Activated naive CD4-positive, alpha-beta T cell (primary cell): ENCODE measurements at places on chromosomes 5 and 9.

DNA sequence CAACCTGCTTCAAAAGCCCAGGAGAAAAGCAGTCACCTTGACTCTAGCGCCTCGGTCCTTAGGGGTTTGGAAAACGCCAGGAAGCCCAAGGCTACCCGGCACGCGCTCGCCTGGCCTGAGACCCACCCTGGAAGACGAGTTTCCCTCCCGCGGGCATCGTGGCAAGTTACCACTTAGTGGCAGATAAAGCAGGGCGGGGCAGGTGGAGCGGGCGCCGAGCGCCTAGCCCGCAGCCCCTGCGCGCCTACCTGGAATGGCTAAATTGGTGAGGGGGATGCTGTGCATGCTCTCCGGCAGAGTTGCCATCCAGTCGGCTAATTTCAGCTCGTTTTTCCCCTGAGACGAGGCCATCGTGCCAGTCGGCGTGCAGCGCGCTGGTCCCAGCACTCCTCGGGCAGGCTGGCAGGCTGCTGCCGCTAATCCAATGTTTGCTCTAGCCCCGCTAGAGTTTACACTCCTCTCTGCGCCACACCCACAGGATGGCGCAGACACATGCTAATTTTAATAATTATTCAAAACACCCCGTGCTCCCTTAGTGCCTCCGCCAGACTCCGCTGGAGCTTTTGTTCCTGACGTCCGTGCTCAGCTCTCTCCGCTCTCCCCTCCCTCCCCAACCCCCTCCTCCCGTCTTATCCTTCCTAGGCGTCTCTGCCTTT is at the start of gene PLCXD3:
TSS of gene PLCXD3 (minus strand) at position 426 of the 656 bp plus-strand sequence. CDS start at position 351, 75 bp downstream.
- no peak for DNase-seq

GRCh38 chr5:592158-592557 is 20.0 kb upstream of the CEP72 start:
- DNase-seq, result no peak

GRCh38 chr9:127446713-127447415 is 4.3 kb downstream of the RPL12 start:
- DNase-seq, result no peak

GRCh38 chr9:95189251-95190098 is 128.0 kb downstream of the FANCC start:
- DNase-seq, result no peak

DNA sequence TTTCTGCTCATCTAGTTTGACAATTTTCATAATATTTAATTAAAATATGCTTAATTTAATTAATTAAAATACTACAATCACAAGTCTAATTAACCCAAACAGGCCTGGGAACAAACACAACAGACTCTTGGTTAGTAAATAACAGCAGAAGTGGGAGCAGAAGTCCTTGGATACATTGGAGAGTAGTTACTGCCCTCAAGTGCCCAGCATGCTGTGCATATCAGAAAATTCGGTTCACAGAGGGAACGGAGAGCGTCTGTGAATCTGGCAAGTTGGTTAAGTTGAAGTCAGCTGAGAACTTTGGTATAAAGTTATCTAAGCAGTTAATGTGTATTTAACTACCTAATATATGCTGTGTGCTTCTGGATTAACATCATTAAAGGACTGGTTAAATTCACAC is 87.0 kb upstream of the ATG10 start:
- DNase-seq, result no peak

DNA sequence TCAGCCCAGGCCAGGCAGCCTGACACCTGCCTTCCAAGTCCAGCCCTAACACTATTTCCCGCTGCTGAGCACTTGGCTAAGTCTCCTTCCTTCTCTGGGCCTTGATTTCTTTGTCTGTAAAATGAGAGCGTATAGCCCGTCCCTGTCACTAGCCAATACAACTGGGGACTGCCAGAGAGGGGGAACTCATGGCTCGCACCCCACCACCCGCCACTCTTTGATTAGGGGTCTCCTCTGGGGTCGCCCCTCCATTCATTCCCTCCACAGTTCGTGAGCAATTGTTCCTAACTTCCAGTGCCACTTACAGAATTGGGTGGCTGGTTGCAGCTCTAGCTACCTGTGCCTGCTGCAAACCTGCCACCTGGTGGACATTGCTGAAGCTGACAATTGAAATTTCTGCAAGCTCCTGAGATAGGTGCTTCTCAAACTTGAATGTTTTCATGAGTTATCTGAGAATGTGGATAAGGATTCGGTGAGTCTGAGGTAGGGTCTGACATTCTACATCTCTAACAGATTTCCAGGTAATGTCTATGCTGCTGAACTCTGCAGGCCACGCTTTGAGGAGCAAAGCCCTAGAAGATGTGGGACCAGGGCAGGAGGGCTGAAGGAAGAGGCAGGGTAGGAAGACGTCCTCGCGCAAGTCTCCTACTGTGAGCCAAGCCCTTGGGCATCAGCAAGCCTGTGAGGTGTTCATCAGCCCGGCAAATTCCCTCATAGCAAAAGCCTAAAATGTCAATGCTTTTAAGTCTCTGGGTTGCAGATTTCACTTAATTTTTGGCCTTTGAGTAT is 13.3 kb upstream of the RECK start:
- DNase-seq, result peak; percentile 30

GRCh38 chr5:148913493-148913892 is 87.1 kb downstream of the ADRB2 start:
- DNase-seq, result no peak

DNA sequence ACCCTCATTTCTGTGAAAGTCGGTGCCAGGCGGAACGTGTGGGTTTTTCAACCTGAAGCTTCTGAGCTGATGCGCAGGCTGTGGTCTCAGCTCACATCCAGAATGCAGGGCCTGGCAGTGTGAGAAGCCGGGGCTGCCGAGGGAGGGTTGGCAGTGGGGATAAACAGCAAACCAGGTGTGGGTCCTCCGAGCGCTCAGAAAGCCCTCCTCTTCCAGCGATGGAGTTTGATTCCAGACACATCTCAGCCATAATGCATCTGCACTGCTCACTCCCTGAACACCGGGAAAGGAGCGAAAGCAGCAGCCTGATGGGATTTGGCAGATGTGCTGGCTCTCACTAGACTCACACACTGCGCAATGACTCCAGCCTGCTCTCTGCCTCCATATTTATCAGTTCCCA is 280.1 kb downstream of the HSPA4 start:
- no peak for DNase-seq
